ENCODE measurements at places on chromosomes 6 and 20.

DNA sequence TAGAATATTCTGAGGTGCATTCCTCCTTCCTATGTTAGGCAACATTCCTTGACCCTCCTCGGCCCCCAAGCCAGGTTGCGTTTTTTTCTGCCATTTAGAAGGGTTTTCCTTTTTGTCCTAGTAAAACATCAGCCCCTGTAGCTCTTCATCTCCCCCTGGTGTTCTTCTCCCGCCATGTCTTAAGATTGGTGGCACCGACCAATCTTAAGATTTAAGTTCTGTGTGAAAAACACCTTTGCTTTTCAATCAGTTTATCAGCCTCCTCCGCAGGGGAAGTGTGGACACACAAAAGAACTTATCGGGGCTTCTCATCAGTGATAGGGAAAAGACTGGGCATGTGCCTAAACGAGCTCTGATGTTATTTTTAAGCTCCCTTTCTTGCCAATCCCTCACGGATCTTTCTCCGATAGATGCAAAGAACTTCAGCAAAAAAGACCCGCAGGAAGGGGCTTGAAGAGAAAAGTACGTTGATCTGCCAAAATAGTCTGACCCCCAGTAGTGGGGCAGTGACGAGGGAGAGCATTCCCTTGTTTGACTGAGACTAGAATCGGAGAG, 719 bp upstream of the EDN1 start:
- DNase-seq = peak; percentile 40

- DNase-seq = no peak
Measured at GRCh38 chr20:7673841-7674240, 266.4 kb downstream of the HAO1 start.

- no peak for DNase-seq
Measured at GRCh38 chr6:106591111-106591825, 38.0 kb downstream of the RTN4IP1 start.

GRCh38 chr6:111555036-111555435, 50.6 kb downstream of the TRAF3IP2 start:
- DNase-seq = no peak

- DNase-seq = peak; percentile 23
Measured at GRCh38 chr6:126307849-126308248, 32.1 kb upstream of the CENPW start.

GRCh38 chr6:43762966-43763695, 6.9 kb upstream of the VEGFA start:
- no peak for DNase-seq

- DNase-seq = no peak
Measured at GRCh38 chr6:113669606-113670005, 187.5 kb upstream of the MARCKS start.

- no peak for DNase-seq
Measured at GRCh38 chr6:2651961-2652360, 98.8 kb downstream of the MYLK4 start.

GRCh38 chr6:158631678-158632537, 12.6 kb downstream of the DYNLT1 start:
- DNase-seq = no peak

- no peak for DNase-seq
Measured at GRCh38 chr20:63741676-63742380, 2.3 kb downstream of the SLC2A4RG start.

DNA sequence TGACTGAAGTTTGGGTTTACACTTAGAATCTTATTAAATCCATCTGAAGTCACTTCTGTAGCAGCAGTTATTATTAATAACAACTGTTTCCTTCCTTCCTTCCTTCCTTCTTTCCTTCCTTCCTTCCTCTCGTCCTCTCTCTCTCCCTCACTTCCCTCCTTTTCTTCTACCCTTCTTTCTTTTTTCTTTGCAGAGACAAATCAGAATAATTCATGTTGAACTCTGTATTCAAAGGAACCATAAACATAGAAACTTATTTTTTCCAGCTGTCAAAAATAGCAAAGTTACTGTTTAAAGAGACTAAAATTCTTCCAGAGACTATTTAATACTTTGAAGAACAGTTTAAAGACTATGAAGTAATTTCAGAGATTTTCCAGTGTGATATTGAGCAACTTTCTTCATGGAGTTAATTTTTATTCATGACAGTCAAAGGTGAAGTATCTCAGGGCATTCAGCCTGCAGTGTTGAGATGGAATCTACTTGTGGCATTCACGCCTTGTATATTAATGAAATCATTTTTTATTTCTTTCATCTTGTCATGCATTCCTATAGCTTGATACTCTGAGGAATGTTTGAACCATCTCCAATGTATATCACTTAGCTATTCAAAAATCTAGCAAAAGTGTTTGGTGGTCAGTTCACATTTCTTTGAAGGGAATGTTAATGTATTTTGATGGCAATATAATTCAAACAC, 109.7 kb downstream of the BCAS1 start:
- no peak for DNase-seq

- no peak for DNase-seq
Measured at GRCh38 chr6:163962627-163963117, 548.2 kb downstream of the QKI start.

DNA sequence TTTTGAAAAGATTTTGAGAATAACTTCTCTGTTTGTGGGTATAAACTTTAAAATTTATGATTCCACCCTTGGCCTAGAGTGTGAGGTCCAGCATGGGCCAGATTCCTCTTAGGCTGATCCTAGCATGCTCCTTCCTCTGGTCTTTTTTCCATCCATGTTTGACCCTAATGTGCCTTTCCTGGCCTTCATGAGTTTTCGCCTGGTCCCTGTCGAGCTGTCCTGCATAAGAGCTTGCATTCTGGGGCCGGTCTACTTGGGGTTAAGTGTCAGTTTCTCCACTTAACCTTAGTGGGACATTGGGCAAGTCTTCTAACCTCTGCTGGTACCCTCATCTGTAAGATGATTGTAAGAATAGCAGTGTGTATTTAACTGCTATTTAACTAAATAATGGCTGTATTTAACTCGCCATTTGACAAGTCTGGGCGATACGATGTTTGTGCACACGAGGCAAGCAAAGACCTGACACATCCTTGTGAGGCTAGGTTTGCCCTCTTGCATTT, 40.7 kb upstream of the TAGAP start:
- DNase-seq = no peak

DNA sequence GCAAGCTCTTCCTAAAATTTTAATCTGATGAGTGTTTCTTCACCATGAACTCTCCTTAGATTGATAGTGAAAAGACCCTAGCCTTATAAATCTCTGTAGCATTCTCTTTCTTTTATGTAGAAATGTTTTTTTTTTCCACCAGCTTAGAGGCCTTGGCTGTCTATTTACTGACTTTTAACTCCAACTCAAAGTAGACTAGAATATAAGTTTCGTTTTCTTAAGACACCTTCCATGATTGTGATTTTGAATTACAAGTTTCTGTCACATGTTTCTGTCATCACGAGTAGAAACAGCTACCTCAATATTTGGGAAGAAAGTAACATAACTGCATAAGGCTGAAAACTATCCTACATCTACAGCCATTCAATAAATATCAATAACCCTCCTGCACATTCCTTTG, 17.8 kb downstream of the ADGRF4 start:
- no peak for DNase-seq

DNA sequence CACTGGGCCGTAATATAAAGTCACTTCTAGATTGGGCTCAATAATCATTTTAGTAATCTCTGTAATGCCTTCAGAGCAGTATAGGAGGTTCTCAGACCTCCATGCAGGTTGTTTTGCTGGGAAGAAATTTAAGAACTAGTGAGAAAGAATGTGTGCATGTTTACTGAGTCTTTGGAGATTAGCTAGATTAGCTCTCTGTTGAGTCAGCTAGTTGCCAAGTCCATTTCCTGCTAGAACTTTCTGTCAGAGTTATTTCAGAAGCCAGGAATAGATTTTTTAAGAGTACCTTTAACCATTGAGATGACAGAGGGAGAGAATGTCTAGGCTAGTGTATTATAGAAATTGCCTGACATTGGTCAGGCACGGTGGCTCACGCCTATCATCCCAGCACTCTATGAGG, 33.3 kb downstream of the ORC3 start:
- no peak for DNase-seq

DNA sequence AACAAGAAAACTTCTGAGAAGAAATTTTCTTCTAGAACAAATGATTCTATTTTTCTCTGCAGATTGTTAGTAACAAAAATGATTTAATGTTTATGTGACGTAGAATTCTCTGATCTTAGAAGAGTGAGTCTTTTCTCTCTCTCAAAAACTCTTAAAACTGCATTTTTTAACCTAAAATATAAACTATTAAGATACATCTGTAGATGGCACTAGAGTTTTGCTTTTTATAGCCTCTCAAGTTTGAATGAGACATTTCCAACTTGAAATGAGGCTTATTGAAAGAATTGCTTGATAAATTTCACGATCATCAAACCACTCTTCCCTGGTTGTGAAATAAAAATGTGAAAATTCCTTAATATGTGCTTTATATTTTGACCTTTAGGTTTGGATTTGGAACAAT, 53.8 kb downstream of the PHF3 start:
- no peak for DNase-seq

DNA sequence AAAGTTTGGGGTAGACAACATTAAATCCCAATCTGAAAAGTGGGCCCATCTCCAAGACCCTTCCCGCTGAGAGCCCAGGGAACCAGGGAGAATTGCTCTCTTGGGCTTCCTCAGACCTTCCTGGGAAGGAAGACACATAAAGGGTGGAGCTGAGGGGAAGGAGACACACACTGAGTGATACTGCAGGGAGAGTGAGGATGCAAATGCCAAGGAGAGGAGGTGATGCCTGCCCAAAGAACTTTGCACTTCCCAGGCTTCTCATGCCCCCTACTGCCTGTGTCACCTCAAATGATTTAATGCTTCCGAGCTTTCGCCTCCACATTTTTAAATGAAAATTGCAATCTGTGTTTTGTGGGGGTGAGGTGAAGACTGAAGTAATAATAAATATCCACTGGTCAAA, 7.5 kb upstream of the BTN2A1 start:
- DNase-seq = no peak

DNA sequence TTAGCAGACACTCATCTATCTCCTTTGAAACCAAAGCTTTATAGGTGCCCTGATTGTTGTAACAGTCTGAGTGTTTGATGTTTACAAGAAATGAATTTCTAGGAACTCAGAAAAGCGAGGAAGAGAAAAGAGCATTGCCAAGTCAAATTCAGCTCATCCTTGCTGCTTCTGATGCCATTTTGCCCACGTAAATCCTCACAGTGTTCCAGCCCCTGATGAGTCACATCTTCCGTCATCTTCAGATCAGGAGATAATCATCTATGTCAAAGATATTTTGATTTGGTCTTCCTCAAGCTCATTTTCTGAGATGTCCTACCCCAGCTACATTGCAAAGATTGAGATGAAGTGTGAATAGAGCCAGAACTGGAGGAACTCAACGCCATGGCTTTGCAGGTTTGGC, 426.2 kb downstream of the BMP2 start:
- DNase-seq = no peak

- no peak for DNase-seq
Measured at GRCh38 chr20:1267161-1267560, 1.1 kb downstream of the SNPH start.

DNA sequence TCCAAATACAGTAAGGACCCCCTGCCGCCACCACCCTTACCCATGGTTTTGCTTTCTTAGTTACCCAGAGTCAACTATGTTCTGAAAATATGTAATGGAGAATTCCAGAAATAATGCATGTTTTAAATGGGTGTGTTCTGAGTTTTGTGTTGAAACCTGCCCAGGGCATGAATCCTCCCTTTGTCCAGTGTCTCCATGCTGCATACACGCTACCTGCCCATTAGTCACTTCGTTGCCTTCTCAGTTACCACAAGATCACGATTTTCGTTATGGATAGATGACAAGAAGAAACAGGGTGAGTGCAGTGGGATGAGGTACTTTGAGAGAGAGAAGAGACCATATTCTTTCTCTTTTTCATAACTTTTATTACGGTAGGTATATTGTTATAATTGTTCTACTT, 10.6 kb downstream of the FARS2 start:
- no peak for DNase-seq

- DNase-seq = no peak
Measured at GRCh38 chr6:151387175-151387970, 4.0 kb downstream of the ZBTB2 start.

DNA sequence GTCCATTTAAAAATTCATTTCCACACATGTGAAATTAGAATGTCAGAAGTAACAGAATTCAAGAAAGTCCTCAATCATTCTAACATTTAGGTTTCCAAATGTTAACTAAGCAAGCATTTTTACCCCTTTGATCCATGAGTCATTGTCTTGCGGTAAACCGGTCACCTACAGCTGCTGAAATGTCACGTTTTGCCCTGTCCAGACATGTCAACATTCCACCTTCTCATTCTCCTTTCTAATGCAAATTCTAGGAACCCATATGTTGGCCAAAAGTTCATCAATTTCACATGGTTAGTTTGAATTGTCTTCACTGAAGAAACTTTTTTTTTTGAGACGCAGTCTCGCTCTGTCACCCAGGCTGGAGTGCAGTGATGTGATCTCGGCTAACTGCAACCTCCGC, 117.2 kb downstream of the IPCEF1 start:
- no peak for DNase-seq

DNA sequence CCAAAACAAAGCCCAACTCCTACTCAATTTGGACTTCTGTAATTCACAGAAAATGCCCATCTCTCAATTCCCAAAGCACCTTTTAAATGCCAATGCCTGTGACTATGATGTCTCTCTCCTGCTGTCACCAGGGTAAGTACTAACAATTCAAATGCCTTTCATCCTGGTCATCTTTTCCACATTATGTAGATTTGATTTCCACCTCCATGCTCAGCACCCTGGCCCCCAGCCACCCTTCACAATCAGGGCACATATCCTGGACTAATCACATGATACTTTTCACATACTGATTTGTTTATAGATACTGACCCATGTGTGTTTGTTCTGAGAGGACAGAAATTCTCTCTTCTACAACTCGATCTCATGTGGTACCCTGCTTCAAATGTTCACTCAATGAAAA, 236.3 kb downstream of the PTPRK start:
- DNase-seq = no peak

GRCh38 chr6:282177-282866, 10.0 kb upstream of the DUSP22 start:
- DNase-seq = no peak

DNA sequence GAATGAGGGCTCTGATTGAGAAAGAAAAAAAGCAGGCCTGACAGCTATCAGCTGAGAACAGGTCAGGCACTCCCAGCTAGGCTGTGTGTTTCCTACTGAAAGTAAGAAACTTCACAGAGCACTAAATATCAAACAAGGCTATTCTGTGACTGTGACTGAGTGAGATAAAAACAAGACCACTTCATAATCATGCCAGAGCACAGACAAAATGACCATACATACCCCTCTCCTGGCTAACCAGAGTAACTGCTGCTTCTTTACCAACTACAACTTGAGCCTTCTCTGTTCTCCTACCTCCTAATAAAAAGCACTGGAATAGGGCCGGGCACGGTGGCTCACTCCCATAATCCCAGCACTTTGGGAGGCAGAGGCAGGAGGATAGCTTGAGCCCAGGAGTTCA, 6.8 kb upstream of the BTN1A1 start:
- no peak for DNase-seq

GRCh38 chr6:169847901-169848311, 96.5 kb downstream of the ERMARD start:
- no peak for DNase-seq

GRCh38 chr20:40797425-40797824, 108.4 kb upstream of the MAFB start:
- DNase-seq = no peak
